ENCODE measurements at places on chromosomes 7 and 10. TPM values are rescaled to one million over a fixed set of nuclear protein-coding genes. Genes with fewer than 3 reads are reported as not detected.

MOSPD3 gene
- total RNA-seq: 18.0 TPM

ZNF365 gene
- 0.21 TPM for total RNA-seq

HDAC9 gene
- total RNA-seq: 20.0 TPM

SFTPA1 gene
- 0.91 TPM for total RNA-seq

GPR158 gene
- 0.21 TPM for total RNA-seq

NPFFR1 gene
- total RNA-seq: 0.05 TPM

PNLIPRP2 gene
- total RNA-seq: not detected

STAG3 gene
- total RNA-seq: 1.9 TPM

EVX1 gene
- total RNA-seq: 5.6 TPM

CTAGE8 gene
- 3.2 TPM for total RNA-seq

CPEB3 gene
- total RNA-seq: 6.0 TPM

PALD1 gene
- 11.0 TPM for total RNA-seq

CHST3 gene
- 13.2 TPM for total RNA-seq

ZNF37A gene
- 21.1 TPM for total RNA-seq

GJD4 gene
- total RNA-seq: not detected

VSTM4 gene
- total RNA-seq: 16.0 TPM
